NCI-H1436 treated with DMSO at 0.1 percent for 48 hours (cell line): ENCODE measurements at places on chromosomes 11 and 22.

- DNase-seq, result no peak
Measured at GRCh38 chr11:14577835-14578529, 57.8 kb upstream of the PSMA1 start.

DNA sequence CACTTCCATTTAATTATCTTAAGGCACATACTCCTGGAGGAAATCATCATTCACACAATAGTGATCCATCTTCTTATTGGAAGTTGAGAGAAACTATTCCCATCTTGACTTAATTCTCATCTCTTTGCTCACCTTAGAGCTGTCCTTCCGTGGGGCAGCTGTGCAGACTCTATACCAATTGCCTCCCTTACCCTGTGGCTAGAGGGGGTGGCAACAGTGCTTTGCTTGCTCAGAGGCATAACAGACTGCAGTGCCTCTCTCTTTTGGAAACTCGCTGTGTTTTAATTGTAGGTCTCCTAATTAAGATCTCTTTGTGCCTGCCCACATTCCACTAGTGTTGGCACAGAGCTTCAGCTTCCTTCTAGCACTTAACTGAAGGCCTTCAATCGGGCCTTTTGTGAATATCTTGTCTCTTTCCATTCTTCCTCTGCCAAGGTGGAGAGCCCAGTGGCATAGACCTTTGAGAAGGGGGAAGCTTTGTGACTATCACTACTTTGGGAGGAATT lies 5.5 kb downstream of the KMT2A start:
- DNase-seq, result no peak

GRCh38 chr11:7467652-7468051 lies 17.7 kb upstream of the OLFML1 start:
- no peak for DNase-seq

DNA sequence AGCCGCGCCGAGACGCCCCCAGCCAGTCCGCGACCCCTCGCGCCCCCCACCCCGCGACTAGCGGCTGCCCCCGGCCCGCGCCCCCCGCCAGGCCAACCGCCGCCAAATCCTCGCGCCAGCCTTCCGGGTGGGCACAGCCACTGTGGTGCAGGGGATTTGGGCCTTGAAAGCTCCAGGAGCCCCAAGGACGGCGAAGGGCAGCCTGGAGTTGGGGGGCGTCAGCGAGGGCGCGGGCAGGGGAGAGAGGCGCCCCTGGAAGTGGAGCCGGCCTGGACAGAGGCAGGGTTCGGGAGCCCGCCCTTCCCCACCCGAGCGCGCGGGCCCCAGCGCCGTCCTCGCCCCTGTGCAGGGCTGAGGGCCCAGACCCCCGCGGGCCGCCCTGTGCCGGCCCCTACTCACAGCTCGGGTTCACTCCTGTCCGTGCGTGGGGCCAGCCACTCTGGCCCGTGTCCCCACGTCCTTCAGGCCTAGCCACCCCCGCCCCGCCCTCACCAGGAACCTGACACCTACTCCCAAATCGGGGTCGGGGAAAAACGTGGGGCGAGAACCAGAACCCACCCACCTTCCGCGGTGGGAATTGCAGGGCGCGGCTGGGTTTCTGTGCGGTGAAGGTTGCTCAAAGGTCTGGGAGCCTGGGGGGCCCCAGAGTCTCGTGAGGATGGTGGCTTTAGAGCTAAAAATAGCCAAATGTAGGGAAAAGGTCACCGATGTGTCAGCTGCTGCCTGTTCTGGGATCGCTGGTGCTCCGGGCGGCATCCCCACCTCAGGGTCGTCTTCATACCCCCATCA lies at the start of gene CPT1B:
Gene CPT1B (minus strand): TSS at position 441 of the 789 bp plus-strand sequence. CDS start 512 bp downstream, outside the sequence.
- DNase-seq, result no peak

DNA sequence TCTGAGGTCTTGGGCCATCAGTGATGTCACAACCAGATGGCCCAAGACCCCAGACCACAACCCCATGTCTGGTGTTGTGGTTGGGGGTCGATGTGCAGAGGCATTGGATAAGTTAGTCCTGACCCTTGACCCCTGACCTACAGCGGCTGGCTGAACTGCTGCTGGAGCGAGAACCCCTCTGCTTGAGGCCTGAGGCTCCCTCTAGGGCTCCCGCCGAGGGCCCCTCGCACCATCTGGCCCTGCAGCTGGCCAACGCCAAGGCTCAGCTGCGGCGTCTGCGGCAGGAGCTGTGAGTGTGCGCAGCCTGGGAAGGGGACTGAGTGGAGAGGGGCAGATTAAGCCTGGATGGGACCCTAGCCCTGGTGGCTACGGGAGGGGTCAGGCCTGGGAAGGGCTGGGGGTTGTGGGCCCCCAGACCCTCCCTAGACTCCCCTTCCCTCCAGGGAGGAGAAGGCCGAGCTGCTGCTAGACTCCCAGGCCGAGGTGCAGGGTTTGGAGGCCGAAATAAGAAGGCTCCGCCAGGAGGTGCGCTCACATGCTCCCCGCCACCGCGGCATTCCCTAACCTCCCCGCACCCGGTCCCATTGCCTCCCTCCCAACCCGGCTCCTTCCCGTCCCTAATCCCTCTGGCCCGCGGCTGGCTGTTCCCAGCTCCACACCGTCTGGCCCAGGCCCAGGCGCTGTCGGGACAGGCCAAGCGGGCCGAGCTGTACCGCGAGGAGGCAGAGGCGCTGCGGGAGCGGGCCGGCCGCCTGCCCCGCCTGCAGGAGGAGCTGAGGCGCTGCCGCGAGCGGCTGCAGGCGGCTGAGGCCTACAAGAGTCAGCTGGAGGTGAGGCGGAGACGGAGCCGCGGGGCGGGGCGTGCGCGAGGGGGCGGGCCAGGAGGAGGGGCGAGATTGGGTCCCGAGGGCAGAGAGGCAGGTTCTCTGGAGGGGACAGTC lies 2.1 kb downstream of the CCDC88B start:
- DNase-seq, result no peak

DNA sequence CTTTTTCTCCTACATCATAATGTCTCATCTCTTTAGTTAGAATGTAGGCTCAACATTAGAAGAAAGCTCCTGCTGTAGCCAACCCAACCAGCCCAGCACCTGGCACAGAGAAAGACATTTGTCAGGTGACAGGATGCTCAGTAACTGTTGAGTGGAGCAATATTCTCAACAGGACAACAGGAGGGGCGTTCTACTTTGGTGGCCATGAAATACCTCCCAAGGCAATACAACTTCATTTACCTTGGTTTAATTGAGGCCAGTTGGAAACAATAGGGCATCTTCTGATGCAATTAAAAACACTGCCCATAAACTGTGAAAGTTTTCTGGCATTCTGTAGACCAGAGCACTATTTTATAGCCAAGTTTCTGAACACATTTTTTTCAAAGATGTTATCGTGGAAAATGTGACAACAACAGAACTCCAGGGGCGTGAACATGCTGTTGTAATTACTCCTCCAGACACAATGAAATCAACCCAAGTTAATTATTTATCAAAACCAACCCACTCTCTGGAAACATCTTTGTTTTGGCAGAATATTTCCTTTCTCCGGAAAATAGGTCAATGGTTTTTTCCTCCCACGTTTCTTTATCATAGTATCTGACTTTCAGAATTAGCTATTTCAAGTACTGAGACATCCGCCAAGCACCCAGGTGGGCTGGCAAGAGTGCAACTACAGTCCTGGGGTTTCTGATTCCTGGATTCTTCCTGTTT lies 538.1 kb downstream of the SOX6 start:
- no peak for DNase-seq

GRCh38 chr11:94675813-94676212 lies 92.3 kb upstream of the AMOTL1 start:
- no peak for DNase-seq
